CD4-positive, alpha-beta T cell treated with Interleukin-17A for 1 hour (primary cell): ENCODE measurements at places on chromosomes 16 and 17.

GRCh38 chr16:85380905-85381737, 232.0 kb upstream of the GSE1 start:
- DNase-seq, result no peak

GRCh38 chr16:59021751-59022150, 287.6 kb upstream of the GOT2 start:
- no peak for DNase-seq

- no peak for DNase-seq
Measured at GRCh38 chr16:23575834-23576233, 18.3 kb downstream of the UBFD1 start.

GRCh38 chr17:73135766-73136165, 29.0 kb upstream of the SSTR2 start:
- DNase-seq, result no peak

GRCh38 chr17:66537502-66537901, 235.1 kb downstream of the PRKCA start:
- no peak for DNase-seq

GRCh38 chr16:27182906-27183405, 20.4 kb upstream of the KDM8 start:
- no peak for DNase-seq

GRCh38 chr17:76869496-76870376, 1.5 kb downstream of the MGAT5B start:
- DNase-seq, result no peak

DNA sequence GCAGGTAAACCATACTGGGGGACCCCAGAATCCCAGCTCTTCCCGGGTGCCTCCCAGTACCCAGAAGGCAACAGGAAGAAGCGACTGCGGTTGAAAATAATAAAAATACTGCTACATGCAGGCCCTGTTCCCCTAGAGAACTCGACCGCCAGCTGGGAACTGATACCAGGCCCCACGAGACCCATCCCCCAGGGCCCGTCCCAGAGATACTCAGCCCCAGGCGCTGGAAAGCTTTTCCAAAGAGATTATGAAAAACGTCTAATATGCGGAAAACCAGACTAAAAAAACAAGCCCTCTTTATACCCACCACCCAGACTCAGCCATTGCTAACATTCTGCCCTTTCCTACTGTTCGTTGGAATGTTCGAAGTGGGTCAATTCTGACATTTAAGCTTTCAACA, 12.9 kb upstream of the MEAK7 start:
- DNase-seq, result no peak

GRCh38 chr16:64711596-64711995, 410.3 kb downstream of the CDH11 start:
- DNase-seq, result no peak

DNA sequence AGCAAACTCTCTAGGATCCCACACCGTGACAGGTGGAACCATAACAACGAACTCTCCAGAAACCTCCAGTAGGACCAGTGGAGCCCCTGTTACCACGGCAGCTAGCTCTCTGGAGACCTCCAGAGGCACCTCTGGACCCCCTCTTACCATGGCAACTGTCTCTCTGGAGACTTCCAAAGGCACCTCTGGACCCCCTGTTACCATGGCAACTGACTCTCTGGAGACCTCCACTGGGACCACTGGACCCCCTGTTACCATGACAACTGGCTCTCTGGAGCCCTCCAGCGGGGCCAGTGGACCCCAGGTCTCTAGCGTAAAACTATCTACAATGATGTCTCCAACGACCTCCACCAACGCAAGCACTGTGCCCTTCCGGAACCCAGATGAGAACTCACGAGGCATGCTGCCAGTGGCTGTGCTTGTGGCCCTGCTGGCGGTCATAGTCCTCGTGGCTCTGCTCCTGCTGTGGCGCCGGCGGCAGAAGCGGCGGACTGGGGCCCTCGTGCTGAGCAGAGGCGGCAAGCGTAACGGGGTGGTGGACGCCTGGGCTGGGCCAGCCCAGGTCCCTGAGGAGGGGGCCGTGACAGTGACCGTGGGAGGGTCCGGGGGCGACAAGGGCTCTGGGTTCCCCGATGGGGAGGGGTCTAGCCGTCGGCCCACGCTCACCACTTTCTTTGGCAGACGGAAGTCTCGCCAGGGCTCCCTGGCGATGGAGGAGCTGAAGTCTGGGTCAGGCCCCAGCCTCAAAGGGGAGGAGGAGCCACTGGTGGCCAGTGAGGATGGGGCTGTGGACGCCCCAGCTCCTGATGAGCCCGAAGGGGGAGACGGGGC, 1.3 kb downstream of the SPN start:
- peak; percentile 48 for DNase-seq
